Hematopoietic multipotent progenitor cell treated with erythropoietin and hydrocortisone succinate and interleukin-3 and kit ligand, for 4 days (in vitro differentiated cells): ENCODE measurements at places on chromosomes 4 and X.

DNA sequence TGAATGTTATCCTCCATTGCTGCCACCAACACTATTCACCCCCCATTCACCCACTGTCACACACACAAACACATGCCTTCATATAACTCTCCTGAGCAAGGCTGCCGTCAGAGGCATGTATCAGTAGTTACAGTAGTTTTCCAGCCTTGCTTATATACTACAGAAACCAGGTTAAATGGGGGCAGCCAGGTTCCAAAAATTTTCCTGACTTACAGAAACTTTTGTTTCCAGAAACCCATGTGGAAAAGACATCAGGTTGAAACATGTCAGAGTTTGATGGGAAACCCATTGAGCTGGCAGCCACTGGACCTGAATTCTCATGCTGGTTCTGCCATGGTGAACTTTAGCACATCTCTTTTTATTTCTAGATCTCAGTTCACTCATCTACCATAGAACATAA, 64.0 kb downstream of the COX18 start:
- DNase-seq = no peak

GRCh38 chr4:71333960-71334359, 4.9 kb upstream of the SLC4A4 start:
- no peak for DNase-seq

GRCh38 chrX:28582511-28582910, 4.7 kb upstream of the IL1RAPL1 start:
- no peak for DNase-seq

DNA sequence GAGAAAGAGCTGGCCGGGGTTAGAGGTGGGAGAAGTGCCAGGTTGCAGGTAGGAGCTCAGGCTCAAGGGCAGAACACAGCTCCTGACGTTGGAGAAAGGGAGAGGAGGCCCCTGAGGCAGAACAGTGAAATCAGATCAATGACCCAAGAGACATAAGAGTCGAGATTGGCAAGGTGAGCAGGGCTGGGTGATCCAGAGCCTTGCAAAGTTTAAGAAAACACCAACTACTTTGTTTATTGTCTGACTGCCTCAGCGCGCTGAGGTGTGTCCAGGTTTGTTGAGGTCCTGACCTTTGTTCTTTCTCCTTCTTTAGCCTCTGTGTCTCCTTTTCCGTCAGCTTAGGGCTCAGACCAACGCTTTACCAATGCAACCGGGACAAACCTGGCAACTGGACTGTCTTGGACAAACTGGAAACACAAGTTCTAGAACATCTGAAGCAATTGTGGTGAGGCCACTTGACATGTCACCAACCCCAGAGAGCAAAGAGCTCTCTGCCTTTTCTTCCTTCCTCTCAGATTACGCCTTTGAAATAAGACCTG, 28.3 kb downstream of the CHRNA9 start:
- DNase-seq = no peak

- no peak for DNase-seq
Measured at GRCh38 chr4:149247164-149247563, 568.5 kb downstream of the IQCM start.

DNA sequence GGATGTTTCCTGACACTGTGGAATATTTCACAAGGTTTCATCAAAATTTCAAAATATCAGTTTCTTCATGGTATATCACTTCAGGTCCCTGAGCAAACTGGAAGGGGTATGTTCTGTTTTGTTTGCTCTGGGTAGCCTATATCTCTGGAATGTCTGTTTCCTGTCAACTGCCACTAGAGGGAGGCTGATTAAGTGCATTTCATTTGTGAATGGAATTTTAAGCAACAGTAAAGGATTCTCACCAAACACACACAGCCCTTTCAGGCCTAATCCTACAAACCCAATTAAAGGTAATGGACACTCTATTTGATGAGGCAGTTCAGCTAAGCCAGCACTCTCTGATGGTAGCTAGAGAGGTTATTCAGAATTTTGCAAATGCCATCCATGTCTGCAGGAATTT, 307.1 kb downstream of the TEX13A start:
- DNase-seq = peak; percentile 22

- DNase-seq = no peak
Measured at GRCh38 chrX:42143866-42144592, 220.7 kb upstream of the CASK start.

- DNase-seq = no peak
Measured at GRCh38 chr4:94530073-94530472, 78.3 kb downstream of the PDLIM5 start.

- DNase-seq = no peak
Measured at GRCh38 chr4:132564920-132565319, 584.2 kb upstream of the PCDH10 start.

- DNase-seq = peak; percentile 80
Measured at GRCh38 chr4:169791527-169792156, 33.9 kb upstream of the HPF1 start.

GRCh38 chr4:185285632-185286393, 76.4 kb downstream of the SNX25 start:
- no peak for DNase-seq

DNA sequence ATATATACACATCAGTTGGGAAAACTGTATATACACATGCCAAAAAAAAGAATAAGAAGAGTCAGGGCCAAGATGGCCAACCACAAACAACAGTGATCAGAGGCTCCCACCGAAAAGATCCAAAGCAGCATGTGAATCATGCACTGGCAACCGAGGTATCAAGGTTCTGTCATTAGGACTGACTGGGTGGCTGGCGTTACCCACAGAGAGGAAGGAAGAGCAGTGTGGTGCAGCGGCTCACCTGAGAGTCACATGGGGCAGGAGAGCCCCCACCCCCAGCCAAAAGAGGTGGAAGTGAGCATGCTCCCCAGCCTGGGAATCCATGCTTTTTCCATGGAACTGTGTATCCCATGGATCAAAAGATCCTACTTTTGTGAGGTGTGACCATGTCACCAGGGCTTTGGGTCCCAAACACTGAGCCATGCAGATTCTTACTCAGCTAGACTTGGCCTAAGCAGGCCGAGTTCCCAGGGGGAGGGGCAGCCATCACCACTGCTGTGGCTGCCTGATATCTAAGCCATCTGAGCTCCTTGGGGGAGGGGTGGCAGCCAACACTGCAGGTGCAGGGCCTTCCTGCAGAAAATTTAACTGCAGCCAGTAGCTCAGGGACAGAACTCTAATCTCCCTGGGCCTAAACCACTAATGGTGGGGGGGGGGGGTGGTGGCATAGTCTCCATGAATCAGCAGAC, 52.8 kb downstream of the P2RY10 start:
- peak; percentile 26 for DNase-seq

DNA sequence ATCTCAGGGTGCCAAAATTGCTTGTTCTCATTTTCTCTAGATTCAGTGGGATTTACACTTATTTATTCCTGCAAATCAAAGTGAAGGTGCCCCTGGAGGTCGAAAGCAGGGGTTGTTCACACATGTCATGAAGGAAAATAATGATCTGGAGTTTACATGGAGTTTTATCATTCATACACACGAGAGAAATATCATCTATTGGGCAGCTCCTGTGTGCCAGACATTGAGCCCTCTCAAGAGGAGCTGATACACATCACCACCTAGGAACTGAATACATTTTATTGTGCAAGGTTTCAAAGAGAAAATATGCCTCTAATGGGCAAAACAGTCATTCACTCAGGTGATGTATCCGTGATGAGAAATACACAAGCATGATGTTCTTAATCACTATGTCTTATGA, 23.5 kb downstream of the CLNK start:
- no peak for DNase-seq

DNA sequence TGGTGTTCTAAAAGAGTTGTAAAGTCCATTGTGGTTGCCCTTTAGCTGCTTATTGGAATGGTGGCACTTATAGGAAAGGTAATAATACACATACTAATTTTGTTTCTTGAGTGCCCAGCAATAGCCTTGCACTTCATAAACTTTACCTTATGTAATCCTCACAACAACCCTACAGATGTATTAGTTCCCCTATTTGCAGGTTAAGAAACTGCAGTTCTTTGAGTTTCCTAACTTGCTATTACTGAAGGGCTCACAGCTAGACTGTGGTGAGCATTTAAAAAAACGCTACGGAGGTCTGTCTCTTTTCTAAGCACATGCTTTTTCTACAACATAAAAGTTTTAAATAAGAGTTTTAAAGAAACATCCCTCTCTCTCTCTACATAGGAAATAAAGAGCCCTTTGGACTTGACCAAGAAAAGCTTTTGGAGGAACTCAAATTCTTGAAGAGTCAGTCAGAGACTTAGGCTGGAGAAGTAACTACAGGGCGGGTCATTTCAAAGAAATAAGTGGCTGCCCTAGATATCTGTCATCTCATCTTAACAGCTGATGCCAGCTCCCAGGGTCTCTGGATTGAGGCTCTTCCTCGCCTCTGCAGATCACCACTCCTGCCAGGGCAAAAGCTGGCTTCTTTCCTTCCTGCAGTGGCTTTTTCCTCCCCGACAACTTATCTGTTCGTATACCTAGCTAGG, 42.0 kb upstream of the FBXW7 start:
- peak; percentile 56 for DNase-seq

DNA sequence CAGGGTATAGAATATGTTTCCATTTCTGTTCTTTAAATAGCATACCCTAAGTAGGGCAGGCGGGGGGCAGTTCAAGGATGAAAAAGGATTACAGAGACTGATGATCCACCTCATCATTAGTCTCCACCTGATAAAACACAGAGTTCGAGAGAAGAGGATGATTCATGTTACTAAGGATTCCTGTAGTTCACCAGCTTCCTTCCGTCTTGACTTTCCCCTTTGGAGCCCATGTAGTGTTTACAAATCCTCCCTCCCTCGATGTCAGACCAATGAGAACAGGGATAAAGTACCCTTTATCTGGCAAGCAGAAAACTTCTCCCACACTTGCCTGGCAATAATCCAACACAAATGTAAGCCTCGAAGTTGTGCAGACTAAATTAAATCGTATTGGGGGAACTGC, 526.3 kb upstream of the FAM241A start:
- no peak for DNase-seq

DNA sequence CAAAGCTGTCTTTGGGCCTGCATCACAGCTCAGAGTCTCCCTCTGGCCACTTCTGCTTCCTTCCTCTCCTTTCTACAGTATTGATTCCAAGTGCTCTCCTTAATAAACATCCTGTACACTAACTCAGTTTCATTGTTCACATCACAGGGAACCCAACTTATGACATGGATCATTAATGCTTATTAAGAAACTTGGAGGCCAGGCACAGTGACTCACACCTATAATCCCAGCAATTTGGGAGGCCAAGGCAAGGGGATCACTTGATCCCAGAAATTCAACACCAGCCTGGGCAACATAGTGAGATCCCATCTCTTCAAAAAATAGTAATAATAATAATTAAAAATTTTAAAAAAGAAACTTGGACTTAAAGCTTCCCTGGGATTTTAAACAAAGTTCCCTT, 89.2 kb upstream of the EFHC2 start:
- no peak for DNase-seq

DNA sequence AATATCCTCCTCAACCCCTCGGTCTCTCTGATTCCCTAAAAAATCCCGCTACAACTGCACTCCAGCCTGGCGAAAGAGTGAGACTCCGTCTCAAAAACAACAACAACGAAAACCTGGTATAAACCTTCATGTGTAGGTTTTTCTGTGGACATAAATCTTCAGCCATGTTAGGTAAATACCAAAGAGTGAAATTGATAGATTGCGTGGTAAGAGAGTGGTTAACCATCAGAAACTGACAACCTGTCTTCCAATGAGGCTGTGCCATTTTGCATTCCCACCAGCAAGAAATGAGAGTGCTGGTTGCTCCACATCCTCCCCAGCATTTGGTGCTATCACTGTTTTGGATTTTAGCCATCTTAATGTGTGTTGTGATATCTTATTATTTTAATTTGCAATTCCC, 10.9 kb downstream of the TBC1D19 start:
- DNase-seq = no peak

- DNase-seq = no peak
Measured at GRCh38 chr4:779555-779954, 46.4 kb downstream of the CPLX1 start.

DNA sequence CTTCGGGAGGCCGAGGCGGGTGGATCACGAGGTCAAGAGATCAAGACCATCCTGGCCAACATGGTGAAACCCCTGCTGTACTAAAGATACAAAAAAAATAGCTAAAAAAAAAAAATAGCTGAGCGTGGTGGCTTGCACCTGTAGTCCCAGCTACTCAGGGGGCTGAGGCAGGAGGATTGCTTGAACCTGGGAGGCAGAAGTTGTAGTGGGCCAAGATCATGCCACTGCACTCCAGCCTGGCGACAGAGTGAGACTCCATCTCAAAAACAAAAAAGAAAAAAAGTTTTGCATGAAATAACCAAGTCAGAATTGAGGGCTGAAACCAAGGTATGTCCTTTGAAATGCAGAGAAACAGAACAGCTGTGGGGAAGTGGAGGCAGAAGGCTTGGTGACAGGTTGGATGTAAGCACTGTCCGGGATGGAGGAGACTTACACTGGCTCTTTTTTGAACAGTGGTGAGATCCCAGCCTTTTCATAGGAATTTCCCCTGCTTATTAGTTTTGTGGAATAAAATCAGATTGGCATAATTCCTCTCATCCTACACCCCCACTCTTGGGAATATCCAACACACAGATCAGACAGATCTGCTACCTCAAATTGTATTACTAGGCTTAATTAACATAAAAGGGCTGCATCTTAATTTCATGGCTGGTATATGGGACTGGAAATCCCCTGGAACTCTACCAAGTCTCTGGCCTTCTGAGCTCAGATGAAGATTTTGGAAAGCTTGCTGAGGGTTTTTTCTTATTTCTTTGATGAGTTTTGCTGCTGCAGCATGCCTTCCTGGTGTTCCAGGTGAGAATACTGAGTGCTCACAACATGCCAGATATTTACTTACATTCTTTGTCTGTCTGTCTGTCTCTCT, 18.8 kb upstream of the C4orf36 start:
- DNase-seq = no peak

DNA sequence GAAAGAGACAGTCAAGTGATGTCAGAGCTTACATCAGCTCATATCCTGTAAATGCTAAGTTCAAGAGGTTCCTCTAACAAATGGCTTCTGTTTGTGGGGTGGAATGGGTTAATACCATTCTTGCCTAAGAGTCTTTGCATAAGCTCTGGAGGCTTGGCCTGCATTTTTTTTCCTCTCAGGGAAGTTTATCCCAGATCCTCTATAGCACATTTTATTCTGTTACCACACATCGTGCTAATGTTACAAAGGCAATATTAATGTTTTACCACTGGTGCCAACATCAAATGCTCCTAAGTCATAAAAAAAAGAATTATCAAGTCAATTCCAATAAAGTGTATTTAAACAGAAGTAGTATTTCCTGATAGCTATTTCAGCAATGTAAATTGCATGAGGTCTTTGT, 2.9 kb upstream of the ADH6 start:
- DNase-seq = no peak
